ENCODE measurements at places on chromosomes 12 and 14.

DNA sequence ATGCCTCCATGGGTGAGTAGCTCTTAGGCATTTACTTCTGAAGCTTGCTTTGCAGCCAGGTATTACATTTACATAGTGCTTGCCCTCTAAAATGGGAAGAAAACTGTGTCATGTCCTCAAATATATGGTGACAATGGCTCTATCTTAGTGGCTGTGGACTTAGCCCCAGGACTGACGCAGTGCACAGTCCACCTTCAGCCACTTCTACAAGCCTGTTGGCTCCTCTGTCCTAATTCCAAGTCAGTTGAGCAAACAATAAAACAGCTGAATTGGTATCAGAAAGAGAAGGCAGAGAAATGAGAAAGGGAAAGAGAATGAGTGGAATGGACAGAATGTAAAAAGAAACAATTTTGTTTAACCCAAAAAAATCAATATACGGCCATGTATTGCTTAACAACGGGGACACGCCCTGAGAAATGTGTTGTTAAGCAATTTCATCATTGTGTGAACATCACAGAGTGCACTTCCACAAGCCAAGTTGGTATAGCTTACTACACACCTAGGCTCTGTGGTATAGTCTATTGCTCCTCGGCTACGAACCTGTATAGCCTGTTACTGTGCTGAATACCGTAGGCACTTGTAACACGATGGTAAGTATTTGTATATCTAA, 93.5 kb downstream of the GRIN2B start:
- no peak overlapping the region for H3K4me3 ChIP-seq
- no peaks in the 10 kb centered on the region for H3K4me1 ChIP-seq
- no peaks in the 10 kb centered on the region for H3K36me3 ChIP-seq
- no peak overlapping the region for H3K27ac ChIP-seq

- no peaks in the 10 kb centered on the region for H3K36me3 ChIP-seq
- H3K27me3 ChIP-seq = peaks cover 11% of the 10 kb centered on the region
- H3K27ac ChIP-seq = no peak overlapping the region
- no peak for DNase-seq
Measured at GRCh38 chr12:13727707-13728195, 253.7 kb downstream of the GRIN2B start.

DNA sequence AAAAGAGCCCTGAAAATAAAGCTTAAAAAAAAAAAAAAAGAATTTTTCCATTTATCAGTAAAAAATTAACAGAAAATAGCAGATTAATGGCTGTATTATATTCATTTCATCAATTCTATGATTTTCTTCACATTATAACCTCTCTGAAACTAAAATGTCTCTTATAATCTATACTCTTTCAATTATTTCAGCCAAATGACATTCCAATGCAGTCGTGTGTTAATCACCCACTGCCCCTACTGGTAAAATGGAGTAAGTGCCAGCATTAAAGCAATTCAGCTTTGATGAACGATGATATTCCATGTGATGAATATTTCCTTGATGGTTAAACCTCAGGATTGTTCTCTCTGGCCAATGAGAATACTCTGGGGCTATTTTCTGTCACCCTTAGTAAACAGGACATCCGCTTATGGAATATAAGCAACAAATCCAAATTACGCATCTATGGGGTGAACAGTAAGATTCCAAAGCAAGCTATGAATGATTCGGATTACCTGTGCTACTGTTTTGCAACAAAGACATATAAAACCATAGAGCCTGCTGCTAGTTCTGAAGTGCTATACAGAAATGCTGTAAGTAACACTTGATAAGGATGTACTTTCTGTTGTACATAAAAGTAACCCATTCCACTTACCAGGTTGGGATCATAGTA, 20.3 kb upstream of the SYCP3 start:
- peak; percentile 64 for DNase-seq
- H3K36me3 ChIP-seq = peaks cover 9% of the 10 kb centered on the region
- no peak overlapping the region for H3K27ac ChIP-seq

- H3K36me3 ChIP-seq = no peaks in the 10 kb centered on the region
- no peaks in the 10 kb centered on the region for H3K27me3 ChIP-seq
- peak; percentile 81 for DNase-seq
- H3K4me3 ChIP-seq = peak overlapping the region; percentile 80
- H3K27ac ChIP-seq = peak overlapping the region; percentile 33
Measured at GRCh38 chr14:50362764-50363713, 33.6 kb downstream of the CDKL1 start.

- H3K4me1 ChIP-seq = no peaks in the 10 kb centered on the region
- peaks cover 11% of the 10 kb centered on the region for H3K36me3 ChIP-seq
- H3K4me3 ChIP-seq = no peak overlapping the region
- no peak overlapping the region for H3K27ac ChIP-seq
- H3K27me3 ChIP-seq = no peaks in the 10 kb centered on the region
Measured at GRCh38 chr14:35678403-35679028, 130.6 kb downstream of the RALGAPA1 start.

GRCh38 chr12:2075508-2076195, 22.9 kb downstream of the CACNA1C start:
- no peaks in the 10 kb centered on the region for H3K27me3 ChIP-seq
- no peak overlapping the region for H3K27ac ChIP-seq
- no peak for DNase-seq
- no peaks in the 10 kb centered on the region for H3K36me3 ChIP-seq

- no peak overlapping the region for H3K27ac ChIP-seq
- no peaks in the 10 kb centered on the region for H3K36me3 ChIP-seq
- no peaks in the 10 kb centered on the region for H3K27me3 ChIP-seq
- DNase-seq = no peak
- H3K4me3 ChIP-seq = no peak overlapping the region
Measured at GRCh38 chr12:12543959-12544358, 18.7 kb downstream of the DUSP16 start.

DNA sequence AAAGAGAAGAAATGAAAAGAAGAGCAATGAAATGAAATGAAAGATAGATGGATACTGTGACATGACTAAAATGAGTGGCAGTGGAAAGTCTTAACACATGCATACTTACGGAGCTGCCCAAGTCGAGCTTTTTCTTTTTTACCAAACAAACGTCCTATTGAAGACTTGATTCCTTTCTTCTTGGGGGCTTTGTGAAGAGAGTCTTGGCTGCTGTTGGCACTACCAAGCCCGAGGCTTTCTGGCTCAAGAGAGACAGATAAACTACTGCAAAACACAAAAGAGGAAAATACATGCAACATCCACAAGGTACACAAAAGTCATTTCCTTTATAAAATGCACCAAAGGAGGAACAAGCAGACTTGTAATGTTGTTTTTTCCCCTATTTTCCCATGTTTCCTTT, 261.2 kb downstream of the ACSS3 start:
- H3K27me3 ChIP-seq = no peaks in the 10 kb centered on the region
- H3K4me3 ChIP-seq = no peak overlapping the region
- DNase-seq = no peak
- no peaks in the 10 kb centered on the region for H3K36me3 ChIP-seq

GRCh38 chr12:104063712-104064030, 660 bp upstream of the HCFC2 start:
- DNase-seq = peak; percentile 48
- no peaks in the 10 kb centered on the region for H3K27me3 ChIP-seq
- H3K36me3 ChIP-seq = peaks cover 3% of the 10 kb centered on the region
- H3K27ac ChIP-seq = no peak overlapping the region
- H3K4me1 ChIP-seq = peaks cover 3% of the 10 kb centered on the region

DNA sequence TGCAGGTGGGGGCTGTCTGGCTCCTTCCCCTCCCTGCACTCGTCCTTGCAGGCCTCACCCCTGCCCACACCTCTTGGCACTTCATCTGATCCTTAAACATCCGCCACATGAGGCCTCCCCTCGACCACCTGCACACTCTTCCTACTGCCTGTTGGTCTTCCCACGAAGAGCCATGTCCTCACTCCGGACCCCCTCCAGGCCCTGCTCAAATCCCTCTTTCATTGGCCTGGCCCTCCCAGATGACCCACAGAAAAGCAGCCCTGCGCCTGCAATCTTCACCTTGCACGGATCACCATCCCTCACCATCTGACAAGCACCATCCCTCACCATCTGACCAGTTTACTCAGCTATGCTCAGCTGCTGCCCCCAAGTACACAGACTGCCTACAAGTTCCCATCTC, 193.6 kb downstream of the BCL11B start:
- H3K4me1 ChIP-seq = no peaks in the 10 kb centered on the region
- DNase-seq = no peak
- no peak overlapping the region for H3K27ac ChIP-seq
- no peaks in the 10 kb centered on the region for H3K36me3 ChIP-seq
- H3K27me3 ChIP-seq = no peaks in the 10 kb centered on the region

DNA sequence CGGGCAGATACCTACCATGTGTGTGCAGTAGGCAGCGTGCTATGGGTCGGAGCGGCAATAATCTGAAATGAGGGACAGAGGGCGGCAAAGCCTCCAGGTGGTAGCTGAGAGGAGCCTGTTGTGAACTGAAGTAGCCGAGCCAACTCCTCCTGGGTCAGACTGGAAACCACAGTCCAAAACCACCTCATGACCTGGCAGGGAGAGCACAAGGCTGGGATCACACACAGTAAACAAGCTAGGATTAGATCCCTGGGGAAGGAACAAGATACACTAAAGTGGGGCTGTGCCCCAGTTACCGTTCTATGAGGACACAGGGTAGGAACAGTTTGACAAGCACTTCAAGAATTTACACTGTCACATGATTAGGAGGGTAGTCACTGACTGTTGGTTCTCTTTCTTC, 49.0 kb downstream of the AREL1 start:
- peaks cover 2% of the 10 kb centered on the region for H3K4me1 ChIP-seq
- H3K4me3 ChIP-seq = no peak overlapping the region
- peaks cover 76% of the 10 kb centered on the region for H3K36me3 ChIP-seq
- H3K27me3 ChIP-seq = no peaks in the 10 kb centered on the region
- H3K27ac ChIP-seq = no peak overlapping the region

DNA sequence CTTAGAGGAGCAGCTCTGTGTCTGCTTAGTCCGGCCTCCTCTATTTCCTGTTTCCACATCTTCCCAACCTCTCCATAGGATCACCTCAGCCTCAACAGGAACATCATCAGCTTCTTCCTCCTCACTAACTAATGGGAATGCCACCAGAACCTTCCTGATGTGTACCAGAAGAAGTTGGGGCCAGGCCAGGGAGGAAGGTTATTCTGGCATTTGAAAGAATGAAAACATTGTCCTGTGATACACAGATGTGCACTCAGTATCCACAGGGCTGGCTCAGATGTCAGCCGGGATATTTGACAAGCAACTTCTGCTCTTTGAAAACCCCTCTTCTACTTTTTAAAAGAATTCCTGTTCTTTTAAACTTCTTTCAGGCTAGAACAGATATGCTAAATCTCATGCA, 63.6 kb downstream of the TMEM30B start:
- peaks cover 7% of the 10 kb centered on the region for H3K27me3 ChIP-seq
- no peaks in the 10 kb centered on the region for H3K4me1 ChIP-seq
- no peak overlapping the region for H3K27ac ChIP-seq
- no peaks in the 10 kb centered on the region for H3K36me3 ChIP-seq
- no peak for DNase-seq

GRCh38 chr12:42447371-42447786, 121.4 kb downstream of the PPHLN1 start:
- H3K4me3 ChIP-seq = no peak overlapping the region
- no peak overlapping the region for H3K27ac ChIP-seq
- no peaks in the 10 kb centered on the region for H3K4me1 ChIP-seq

DNA sequence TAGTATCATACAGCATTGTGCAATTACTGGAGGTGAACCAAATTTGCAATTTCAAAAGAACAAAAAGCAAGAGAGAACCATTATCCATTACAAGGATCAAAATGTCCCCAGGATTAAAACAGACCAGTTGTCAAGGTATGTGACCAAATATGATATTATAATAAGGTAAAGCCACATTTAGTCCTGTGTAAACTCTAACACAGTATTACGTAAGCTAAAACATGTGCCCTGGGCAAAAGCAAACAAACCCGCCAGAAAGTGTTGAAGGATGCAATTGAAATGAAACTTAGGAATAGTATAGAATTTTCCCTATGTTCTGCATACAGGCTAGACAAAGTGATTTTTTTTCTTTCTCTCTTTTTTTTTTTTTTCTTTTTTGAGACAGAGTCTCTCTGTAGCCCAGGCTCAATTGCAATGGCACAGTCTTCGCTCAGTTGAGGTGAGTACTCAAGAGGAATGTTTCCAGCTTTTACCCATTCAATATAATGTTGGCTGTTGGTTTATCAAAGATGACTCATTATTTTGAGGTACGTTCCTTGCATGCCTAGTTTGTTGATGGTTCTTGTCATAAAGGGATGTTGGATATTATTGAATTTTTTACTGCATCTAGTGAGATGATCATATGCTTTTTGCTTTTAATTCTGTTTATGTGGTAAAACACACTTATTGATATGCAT, 137.1 kb upstream of the FOXG1 start:
- no peaks in the 10 kb centered on the region for H3K4me1 ChIP-seq
- no peak overlapping the region for H3K27ac ChIP-seq
- no peak for DNase-seq
- H3K4me3 ChIP-seq = no peak overlapping the region

All from common myeloid progenitor, CD34-positive (primary cell).